Stimulated activated CD8-positive, alpha-beta memory T cell treated with anti-CD3 and anti-CD28 coated beads, Interleukin-2, amount 100 ng/mL, for 48 hours (primary cell): ENCODE measurements at places on chromosomes 6 and 20.

DNA sequence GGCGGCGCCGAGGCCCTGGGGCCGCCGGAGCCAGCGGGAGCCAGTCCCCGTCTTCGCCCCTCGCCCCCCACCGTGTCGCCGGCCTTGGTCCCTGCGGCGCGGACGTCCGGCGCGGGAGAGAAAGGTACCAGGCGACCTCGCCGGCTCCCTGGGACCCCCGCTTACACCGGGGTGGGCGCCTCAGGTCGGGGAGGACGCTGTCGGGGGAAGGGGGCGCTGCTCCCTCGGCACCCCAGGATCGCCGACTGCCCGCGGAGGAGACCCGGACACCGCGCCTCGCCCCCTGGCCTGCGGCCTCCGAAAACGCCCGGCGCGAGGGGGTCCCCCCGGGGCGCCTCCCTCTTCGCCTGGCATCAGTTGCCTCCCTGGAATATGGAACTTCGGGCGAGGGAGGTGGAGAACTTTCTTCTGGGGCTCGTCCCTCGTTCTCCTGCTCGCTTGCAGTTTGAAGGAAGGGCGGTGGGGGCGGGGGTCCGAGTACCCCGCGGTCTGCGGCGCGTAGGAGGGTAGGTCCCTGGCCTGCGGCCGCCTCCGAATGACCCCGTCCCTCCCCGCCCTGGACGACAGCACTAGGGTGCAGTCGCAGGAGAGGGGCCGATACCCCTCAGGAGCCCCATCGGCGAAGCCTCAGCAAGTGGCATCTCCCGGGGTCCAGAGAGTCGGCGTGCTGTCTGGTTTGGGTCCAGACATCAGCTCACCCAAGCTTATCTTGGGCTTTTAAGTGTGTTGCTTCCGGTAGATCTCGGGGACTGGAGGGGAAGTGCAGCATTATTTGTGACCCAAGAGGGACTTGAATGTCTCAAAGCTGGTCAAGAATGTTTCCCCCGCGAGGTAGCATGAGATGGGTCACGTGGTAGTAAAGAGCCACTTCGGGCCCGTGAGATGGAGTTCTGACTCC is 549 bp downstream of the ANKRD6 start:
- no peak for DNase-seq

- no peak for DNase-seq
Observed at GRCh38 chr6:90469906-90470305, 117.0 kb downstream of the MAP3K7 start.

DNA sequence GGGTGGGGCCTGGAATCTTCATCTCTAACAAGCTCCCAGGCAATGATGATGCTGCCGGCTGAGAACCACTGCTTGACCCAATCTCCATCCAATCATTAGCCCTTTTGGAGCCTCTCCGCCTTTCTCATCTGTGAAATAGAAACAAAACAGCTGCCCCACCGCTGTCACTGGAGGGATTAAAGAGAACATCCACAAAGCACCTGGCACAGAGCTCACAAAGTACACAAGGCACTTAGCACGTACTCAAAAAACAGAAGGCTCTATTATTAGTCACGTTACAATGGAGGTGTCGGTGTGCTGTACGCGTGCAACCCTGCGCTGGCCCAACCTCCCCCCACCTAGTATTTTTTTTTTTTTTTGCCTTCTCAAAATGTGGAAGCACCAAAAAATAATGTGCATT is 213.5 kb upstream of the ARID1B start:
- no peak for DNase-seq

DNA sequence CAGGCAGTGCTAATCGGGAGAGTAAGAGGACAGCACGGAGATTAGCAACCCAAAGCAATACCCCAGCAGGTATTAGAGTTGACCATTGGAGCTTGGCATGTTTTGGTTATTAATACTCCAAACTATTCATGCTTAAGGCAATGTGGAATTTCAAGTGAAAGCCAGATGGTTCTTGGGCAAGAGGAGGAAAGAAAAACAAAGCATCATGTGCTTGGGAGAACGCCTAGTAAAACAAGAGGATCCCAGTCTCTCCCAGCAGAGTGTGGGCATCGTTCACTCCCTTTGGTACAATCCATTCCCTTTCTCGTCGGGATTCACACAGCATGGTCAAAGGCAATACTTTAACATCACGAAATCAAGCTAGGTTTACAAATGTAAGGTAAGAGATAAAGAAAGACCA is 349.8 kb downstream of the PRKN start:
- no peak for DNase-seq

GRCh38 chr20:59190466-59190865 is 26.8 kb downstream of the ZNF831 start:
- no peak for DNase-seq

GRCh38 chr6:116568821-116569755 is 2.2 kb upstream of the RWDD1 start:
- no peak for DNase-seq

DNA sequence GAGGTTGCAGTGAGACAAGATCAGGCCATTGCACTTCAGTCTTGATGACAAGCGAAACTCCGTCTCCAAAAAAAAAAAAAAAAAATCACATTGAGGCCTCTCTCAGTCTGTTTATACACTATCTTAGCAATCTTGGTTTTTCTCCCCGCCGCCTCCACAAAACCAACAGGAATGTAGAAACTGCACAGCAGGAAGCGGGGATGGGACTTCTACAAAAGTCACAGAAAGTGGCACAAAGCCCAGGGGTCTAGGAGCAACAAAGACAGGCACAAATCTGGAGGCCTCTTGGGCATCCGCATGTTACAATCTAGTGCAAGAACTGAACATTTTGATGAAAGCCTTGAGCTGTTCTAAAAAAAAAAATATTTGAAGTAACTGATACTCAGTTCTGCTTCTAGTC is 48.6 kb downstream of the KDM1B start:
- no peak for DNase-seq

- DNase-seq, result no peak
Observed at GRCh38 chr20:60048634-60049521, 90.7 kb downstream of the CDH26 start.

DNA sequence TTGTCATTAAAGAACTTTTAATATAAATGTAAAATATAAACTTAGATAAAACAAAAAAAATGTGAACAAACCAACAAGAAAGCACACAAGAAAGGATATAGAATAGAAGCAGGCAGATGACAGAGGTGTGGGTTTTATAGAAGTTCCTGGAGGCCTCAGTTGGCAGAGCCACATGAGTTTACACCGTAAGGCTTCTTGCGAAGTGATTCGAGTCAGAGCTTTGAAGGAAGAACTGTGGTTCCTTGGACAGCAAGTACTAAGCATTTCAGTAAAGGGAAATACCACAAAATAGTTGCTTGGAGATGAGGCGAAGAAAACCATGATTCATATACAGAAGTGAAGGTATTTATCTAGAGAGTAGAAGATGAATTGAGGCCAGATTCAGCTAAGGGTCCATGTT is 207.9 kb upstream of the EYA4 start:
- DNase-seq, result no peak

DNA sequence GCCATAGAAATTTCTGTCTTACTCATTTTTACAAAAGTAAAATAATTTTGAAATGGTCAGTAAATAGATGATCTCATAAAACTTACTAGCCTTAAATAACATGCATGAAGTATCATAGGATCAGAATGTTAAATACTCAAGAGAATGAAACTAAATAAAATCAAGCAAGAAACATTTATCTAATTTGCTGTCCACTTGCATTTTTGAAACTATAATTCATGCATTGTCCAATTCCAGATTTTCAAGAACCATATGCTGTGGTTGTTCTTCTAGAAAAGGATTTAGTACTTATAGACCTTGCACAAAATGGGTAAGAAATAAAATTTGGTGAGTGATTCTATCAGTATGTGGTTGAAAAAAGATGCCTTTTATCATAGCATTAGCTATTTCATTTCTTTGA is 107.0 kb downstream of the STXBP5 start:
- DNase-seq, result no peak

- DNase-seq, result no peak
Observed at GRCh38 chr6:78947962-78948361, 80.6 kb downstream of the IRAK1BP1 start.
